ENCODE measurements at places on chromosomes 6 and 20. TPM values are rescaled to one million over a fixed set of nuclear protein-coding genes. Genes with fewer than 3 reads are reported as not detected.

The LHFPL5 gene
- not detected for polyA plus RNA-seq

The COL9A3 gene
- polyA plus RNA-seq = 0.65 TPM

The HLA-DRB5 gene
- 0.41 TPM for polyA plus RNA-seq

The EYA4 gene
- 2.5 TPM for polyA plus RNA-seq

The RAD21L1 gene
- polyA plus RNA-seq = not detected

The CYP21A2 gene
- polyA plus RNA-seq = 4.8 TPM

The COL19A1 gene
- not detected for polyA plus RNA-seq

The SGK2 gene
- 1.2 TPM for polyA plus RNA-seq

The MOXD1 gene
- 0.31 TPM for polyA plus RNA-seq

The PIM1 gene
- polyA plus RNA-seq = 34.2 TPM

The BCKDHB gene
- 18.7 TPM for polyA plus RNA-seq

The PTCHD4 gene
- 0.55 TPM for polyA plus RNA-seq

The F13A1 gene
- polyA plus RNA-seq = 19.6 TPM

The PPP1R14C gene
- polyA plus RNA-seq = 0.17 TPM

The ZSCAN16 gene
- polyA plus RNA-seq = 4.0 TPM

The PRKN gene
- polyA plus RNA-seq = 3.0 TPM

The PXMP4 gene
- polyA plus RNA-seq = 5.3 TPM

The ANKEF1 gene
- 3.6 TPM for polyA plus RNA-seq

The HRH3 gene
- not detected for polyA plus RNA-seq

The PHACTR1 gene
- polyA plus RNA-seq = 4.0 TPM

The PPIL4 gene
- polyA plus RNA-seq = 29.4 TPM

The DEFB118 gene
- polyA plus RNA-seq = 0.43 TPM

The ANKS1A gene
- polyA plus RNA-seq = 19.2 TPM

Data from ovary (tissue), 10 donors.